ENCODE measurements at places on chromosomes 12 and 14. TPM values are rescaled to one million over a fixed set of nuclear protein-coding genes. Genes with fewer than 3 reads are reported as not detected.

The NAV3 gene
- not detected for total RNA-seq

The ATG2B gene
- 13.4 TPM for total RNA-seq

The RERG gene
- total RNA-seq: not detected

The NR2C1 gene
- 32.8 TPM for total RNA-seq

The OAS2 gene
- total RNA-seq: 242 TPM

The OLR1 gene
- not detected for total RNA-seq

The PAH gene
- total RNA-seq: not detected

The ANO4 gene
- total RNA-seq: not detected

The C12orf54 gene
- not detected for total RNA-seq

The CLEC2D gene
- 277 TPM for total RNA-seq

DNA sequence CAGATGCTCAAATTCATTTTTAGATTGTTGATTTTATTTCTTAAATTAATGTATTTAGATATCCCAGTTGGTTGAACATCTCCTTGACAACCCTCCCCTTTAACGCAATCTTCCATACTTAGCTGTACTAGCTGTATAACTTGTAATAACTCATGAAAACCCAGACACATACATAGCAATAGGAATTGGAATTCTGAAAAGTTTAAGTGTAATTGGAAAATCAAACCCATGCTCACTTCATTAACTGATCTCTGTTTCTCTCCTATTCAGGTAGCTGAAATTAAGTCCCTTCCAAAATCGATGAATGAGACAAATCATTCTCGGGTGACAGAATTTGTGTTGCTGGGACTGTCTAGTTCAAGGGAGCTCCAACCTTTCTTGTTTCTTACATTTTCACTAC, at the start of gene OR4K15:
Gene OR4K15 (plus strand): TSS at position 301 of the 400 bp plus-strand sequence. CDS start 0 bp downstream, at position 301.
- DNase-seq: no peak

DNA sequence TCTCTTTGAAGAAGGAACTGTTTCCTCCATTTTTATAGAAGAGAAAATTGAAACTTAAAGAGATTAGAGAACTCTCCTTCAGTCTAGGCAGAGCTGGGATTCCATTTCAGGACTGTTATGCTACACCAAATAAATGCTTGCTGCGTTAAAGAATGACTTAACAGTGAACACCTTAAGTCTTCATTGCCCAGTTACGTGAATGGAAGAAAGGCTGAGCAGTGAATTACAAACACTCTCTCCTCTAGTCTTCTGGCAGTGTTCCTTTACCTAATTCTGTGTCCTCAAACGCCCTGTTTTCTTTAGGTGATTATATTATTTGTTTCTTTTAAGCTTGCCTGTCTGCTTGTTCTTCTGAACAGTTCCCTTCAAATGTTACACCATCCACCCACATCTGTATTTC, 59.7 kb downstream of the RCOR1 start:
- no peak for DNase-seq

- DNase-seq: no peak
Measured at GRCh38 chr12:130831876-130832405, 7.1 kb downstream of the STX2 start.

DNA sequence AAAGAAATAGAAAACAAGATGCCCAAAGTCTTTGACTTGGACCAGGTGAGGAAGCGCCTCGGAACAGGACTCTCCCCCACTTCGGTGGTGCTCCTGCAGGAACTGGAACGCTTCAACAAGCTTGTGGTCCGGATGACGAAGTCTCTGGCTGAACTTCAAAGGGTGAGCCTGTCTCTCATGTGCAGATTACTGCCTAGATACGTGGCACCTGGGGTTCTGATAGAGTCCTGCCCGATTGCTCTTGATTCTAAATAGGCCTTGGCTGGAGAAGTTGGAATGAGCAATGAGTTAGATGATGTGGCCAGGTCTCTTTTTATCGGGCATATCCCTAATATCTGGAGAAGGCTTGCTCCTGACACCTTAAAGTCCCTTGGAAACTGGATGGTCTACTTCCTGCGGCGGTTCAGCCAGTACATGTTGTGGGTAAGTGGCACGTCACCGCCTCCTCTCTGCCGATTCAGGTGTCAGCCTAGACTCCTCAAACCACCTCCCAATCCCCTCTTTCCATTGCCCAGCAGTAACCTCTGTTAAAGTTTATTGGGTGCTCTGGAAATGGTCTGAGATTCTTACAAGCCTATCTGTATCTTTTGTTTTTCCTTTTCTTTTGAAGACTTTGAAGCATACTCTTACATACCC, 40.8 kb downstream of the CCDC92 start:
- peak; percentile 59 for DNase-seq

- no peak for DNase-seq
Measured at GRCh38 chr12:14743061-14743460, 46.7 kb upstream of the GUCY2C start.

GRCh38 chr12:64625243-64626077, 15.2 kb downstream of the RASSF3 start:
- DNase-seq: peak; percentile 23

DNA sequence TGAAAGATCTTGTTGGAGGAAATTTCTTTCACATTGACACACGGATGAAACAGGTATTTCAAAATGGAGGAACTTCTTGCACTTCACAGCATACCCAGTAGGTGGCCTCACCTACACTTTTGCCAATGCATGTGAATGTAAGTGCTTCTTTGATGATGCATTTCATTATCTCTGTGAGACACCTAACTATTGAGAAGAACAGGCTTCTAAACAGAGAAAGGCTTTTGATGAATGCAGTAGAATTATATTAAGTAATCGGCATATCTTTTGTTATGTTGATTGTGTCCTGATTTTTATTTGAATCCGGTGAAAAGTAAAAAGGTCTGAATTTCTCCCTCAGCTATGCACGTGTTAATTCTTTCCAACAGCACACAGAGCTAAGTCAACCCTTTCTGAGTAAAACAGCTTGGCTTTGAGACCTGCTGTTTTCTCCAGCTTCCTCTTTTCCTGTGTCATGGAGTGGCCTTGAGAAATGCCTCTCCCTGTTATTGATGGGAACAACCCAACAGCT, 399.0 kb downstream of the NAV3 start:
- DNase-seq: peak; percentile 37

DNA sequence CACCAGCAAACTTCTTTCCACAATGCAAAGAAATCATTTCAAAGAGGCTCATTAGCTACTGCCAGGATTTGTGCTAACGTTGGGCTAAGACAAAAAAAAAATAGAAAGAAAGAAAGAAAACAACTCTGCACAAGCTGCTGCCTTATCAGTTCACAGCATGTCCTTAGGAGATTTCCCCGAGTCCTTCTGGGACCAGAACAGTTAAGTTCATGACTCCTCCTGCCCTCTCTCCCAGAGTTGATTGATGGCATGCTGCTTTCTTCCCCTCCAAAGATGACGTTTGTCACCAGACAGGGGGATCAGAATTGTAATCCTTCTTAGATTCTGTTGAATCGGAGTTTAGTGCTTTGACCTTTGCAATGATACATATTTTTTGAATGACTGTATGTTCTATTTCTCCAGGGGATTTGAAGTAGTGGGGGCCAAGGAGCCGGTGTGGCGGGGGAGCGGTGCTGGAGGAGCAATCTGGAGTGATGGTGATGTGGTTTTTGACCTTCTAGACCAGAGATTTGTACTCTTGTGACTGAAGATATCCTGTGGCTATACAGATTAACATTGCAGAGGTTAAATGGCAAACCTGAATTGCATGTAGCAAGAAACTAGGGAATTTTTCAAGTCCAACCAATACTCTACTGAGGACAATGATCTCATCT, 409.2 kb upstream of the TMPO start:
- no peak for DNase-seq

GRCh38 chr14:58832095-58832521, 194.3 kb downstream of the DACT1 start:
- DNase-seq: no peak

DNA sequence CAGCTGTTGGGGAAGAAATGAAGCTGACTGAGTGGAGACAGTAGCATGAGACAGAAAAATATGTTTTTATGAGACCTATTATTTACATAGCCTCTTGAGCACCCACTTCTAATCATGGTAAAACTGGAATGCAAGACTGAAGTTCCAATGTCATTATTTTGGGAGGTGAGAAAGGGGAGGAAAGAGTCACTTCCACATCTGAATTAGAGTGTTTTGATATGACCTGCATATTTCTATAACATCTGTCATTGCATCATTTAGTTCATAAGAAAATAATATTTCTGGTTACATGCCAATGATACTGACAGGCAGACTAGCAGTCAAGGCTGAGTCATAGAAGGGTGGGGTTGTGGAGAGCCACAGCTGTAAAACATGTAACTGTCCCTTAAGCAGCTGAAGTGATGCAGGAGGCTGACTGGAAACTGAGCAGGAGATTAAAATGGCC, 26.7 kb downstream of the NTN4 start:
- DNase-seq: no peak

- no peak for DNase-seq
Measured at GRCh38 chr14:63134801-63135200, 69.4 kb upstream of the RHOJ start.

DNA sequence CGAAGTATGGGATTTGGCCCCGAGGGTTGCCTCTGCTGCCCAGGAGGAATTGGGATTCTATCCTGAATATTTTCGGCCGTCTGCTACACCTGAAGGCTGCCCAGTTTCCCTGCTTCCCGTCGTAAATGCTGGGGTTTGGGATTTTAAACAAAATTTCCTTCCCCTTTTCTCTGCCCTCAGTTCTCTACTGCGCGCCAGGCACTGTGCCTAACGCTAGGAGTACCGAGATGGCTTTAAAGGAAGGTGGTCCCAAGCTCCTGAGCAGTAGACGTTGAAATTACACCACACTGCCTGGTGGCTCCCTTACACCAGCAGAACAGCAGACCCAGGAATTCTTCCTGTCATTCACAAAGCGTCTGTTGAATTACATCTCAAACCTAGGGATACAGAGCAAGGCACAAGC, 566 bp upstream of the PRDM4 start:
- DNase-seq: no peak

DNA sequence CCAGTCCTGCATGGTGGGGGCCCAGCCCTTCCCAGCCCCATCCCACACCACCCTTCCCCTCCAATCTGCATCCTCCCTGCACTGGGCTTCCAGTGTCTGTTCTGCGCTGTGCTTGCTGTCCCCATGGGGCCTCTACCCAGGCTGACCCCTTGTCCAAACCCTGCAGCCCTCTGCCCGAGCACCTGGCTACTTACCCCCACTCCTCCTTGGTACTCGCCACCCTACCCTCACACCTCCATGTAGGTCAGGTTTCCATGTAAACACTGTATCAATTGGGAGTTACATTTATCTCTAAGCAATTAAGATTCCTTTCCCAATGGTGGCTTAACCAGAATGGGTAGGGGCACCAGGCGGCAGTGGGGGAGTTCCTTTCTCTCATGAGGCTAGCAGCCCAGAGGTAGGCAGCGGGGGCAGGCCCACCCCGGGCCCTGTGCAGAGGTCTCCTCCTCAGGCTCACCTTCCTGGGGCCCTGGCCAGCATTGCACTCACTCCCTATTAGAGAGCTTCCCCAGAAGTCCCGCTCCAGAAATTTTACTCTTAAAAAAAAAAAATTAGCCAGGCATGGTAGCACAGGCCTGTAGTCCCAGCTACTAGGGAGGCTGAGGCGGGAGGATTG, 76.6 kb upstream of the CCND2 start:
- no peak for DNase-seq

- no peak for DNase-seq
Measured at GRCh38 chr14:55070981-55071411, 19.5 kb downstream of the MAPK1IP1L start.

- DNase-seq: no peak
Measured at GRCh38 chr12:102542816-102543440, 62.6 kb upstream of the IGF1 start.

- no peak for DNase-seq
Measured at GRCh38 chr12:21223930-21224329, 92.9 kb downstream of the SLCO1B1 start.

DNA sequence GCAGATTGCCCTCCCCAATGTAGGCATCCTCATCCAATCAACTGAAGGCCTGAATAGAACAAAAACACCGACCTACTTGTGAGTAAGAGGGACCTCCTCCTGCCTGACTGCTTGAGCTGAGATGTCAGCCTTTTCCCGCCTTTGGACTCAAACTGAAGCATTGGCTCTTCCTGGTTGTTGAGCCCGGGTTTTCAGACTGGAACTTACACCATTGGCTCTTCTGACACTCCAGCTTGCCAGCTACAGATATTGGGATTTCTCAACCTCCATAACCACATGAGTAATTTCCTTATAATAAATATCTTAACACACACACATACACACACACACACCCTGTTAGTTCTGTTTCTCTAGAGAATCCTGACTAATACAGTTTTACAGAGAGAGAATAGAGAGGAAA, 173.4 kb upstream of the NTF3 start:
- DNase-seq: no peak

- DNase-seq: no peak
Measured at GRCh38 chr12:127830730-127831129, 436.2 kb upstream of the TMEM132C start.

GRCh38 chr14:58571769-58572472, 65.8 kb upstream of the DACT1 start:
- DNase-seq: peak; percentile 35

- no peak for DNase-seq
Measured at GRCh38 chr14:102969060-102969791, 46.8 kb downstream of the AMN start.

GRCh38 chr12:50187084-50187900, 20.1 kb upstream of the CERS5 start:
- DNase-seq: no peak

GRCh38 chr14:81434230-81434629, 34.1 kb upstream of the STON2 start:
- no peak for DNase-seq

DNA sequence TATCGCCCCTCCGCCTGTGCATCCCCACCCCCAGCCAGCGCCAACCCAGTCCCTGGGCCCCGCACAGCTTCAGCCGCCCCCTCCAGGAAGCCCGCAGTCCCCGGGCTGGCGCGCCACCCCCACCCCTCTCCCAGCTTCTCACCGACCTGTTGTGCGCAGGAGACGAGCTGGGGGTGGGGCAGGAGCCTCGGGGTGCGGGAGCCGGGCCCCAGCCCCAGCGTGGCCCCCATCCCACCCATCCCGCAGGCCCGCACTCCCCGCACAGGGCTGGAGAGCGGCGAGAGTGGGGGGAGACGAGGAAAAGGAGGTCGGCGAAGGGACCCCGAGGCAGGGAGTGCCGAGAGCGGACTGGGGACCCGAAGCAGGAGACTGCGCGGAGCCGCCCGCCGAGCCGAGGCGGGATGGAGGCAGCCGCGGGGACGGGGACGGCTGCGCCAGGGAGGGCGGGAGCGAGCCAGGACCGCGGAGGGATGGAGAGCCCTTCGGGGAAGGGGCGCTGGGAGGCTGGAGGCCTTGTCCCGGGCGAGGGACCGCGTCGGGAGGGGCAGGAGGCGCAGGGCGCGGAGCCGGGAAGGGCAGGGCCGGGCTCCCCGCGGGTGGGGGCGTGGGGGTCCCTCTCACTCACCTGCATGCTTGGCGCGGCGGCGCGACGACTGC, 498 bp downstream of the PIANP start:
- no peak for DNase-seq

GRCh38 chr14:24392325-24393091, 6.3 kb upstream of the NYNRIN start:
- no peak for DNase-seq
